ENCODE measurements at places on chromosomes 1 and 21. TPM values are rescaled to one million over a fixed set of nuclear protein-coding genes. Genes with fewer than 3 reads are reported as not detected.

DNA sequence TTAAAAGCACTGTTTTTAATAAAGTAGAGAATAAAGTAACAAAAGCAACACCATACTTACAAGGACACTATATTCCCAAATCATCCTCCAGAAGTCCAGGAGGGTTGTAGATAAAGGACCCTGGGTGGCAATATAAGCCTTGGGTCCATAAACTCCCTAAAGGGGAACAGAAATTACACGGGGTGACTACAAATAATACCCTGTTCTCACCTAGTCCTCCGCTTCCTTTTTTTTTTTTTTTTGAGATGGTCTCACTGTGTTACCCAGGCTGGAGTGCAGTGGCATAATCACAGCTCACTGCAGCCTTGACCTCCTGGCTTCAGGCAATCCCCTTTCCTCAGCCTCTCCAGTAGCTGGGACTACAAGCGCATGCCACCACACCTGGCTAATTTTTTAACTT, 13.1 kb downstream of the PTPN22 start:
- DNase-seq, result no peak

DNA sequence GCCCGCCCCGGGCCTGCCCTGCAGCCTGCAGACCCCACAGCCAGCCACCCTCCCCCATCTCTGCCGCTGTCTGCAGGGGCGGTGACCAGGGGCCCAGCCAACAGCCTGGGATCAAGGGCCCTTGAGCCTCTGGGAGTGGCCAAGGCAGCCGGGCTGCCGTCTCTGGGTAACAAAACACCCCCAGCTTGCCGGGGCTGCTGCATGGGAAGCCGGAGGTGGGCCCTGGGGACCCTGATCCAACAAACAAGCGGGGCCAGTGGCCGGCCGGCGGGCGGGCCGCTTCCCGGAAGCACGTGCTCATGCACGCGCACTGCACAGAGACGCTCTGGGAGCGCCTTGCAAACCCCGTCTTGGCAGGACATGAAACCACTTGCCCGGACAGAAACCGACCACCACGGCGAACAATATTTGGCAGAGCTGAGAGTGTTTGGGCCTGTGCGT, 13.2 kb downstream of the MEGF6 start:
- DNase-seq, result peak; percentile 65

The OLFM3 gene
- not detected for total RNA-seq

DNA sequence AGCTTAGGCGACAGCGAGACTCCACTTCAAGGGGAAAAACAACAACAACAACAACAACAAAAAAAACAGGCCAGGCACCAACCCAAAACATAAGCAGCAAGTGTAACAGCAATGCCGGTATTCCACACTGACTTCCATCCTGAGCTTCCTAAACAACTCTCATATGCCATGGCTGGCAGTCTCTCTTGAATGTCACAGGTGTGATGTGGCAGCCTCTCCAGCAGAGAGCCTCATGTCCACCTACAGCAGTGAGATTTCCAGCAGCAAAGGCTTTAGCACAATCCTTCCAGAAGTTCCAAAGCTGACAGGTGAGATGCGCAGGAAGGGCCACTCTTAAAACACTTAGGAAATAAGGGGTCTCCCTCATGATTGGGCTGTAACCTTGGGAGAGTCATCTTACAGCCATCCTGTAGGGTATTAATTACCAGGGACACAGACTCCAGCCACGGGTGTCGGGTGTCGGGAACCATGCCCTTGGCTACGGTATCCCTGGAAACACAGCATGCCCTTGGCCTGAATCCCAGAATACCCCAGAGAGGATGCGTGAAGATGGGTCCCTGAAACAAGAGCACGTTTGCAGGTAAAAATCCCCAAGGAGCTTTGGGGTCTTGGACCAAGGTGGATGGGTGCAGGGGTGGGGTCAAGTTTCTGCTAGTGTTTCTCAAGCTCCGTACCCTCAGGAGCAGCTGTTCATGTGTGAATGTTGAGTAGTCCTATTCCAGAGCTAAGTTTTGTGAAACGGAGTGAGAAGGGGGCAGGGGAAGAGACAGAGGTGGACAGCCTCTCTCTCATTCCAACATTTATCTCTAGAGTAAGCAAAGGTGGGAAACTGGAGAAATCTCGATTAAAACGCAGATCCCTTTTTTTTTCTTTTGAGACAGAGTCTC, 31.4 kb downstream of the CLSTN1 start:
- DNase-seq, result no peak

GRCh38 chr1:51946300-51946699, 44.2 kb downstream of the RAB3B start:
- no peak for DNase-seq

DNA sequence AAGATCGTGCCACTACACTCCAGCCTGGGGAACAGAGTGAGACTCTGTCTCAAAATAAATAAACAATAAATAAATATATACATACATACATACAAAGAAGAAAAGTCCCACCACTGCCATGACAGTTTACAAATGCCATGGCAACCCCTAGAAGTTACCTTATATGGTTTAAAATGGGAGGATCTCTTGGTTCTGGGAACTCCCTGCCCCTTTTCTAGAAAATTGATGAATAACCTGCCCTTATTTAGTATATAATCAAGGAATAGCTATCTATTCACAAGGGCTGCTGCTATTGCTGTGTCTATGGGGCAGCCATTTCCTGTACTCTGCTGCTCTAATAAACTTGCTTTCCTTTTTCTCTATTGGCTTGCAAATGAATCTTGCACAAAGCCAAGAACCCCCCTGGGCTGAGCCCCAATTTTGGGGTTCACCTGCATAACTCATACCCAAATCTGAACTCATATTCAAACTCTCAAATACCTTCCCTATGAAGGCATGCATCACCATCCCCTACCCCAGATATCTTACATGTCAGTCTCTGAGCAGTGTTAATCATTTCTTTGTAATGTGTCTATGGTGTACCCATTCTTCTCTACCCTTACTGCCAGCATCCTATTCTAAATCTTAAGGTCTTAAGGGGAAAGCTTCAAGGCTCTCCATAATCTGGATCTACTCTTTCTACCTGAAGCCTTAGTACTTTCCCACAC, 9.0 kb downstream of the GON4L start:
- no peak for DNase-seq

The XCL1 gene
- not detected for total RNA-seq

DNA sequence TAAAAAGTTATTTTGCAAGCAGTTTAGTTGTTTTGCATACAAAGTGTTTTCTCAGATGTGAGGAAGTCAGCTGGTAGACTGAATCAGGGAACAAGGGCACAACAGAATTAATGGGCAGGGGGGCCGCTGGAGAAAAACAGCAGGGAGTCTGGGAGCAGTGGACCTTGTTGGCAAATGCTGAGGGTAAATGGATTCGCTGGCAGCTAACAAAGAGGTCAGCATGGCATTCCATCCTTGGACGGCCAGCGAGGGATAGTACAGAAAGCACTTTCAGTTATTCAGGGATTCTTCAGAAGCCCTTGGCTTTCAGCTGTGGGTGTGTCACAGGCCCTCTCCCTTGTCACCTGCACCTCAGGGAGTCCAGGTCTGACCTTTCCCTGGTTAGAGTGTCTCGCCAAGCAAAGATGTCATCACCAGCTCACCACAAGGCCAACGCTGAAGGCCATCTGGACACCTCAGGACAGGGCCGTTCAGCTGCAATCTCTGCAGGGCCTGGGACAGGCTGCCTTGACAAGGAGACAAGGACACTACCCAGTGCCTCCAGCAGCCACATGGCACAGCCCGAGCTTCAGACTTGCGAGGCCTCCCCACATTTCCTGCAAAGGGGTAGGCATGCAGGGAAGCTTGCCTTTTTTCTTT, 90.4 kb downstream of the KCNN3 start:
- DNase-seq, result no peak

The FNDC5 gene
- total RNA-seq, result 1.7 TPM

DNA sequence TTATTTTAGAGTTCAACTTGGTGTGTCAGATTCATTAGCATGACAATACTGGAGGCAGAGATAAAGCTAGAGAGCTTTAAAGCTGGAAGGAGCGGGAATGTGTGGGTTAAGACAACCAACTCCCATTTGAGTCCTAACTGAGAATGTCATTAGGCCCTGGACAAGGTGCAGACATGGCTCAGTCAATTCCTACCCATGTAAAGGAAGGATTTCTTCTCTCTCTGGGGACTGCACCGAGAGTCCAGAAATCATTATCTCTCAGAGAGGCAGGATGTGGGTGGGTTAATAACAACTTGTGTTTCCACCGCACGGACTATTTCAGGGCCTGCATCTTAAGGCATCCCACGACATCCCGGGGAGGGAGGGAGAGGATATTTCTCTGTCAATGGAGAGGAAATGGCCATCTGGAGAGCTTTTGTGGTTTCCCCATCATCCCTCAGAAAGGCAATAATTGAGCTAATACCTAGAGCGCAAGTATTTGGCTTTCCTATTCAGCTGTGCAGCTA, 46.7 kb upstream of the SARS1 start:
- DNase-seq, result no peak

- no peak for DNase-seq
Measured at GRCh38 chr1:15441247-15441646, 3.0 kb downstream of the CTRC start.

DNA sequence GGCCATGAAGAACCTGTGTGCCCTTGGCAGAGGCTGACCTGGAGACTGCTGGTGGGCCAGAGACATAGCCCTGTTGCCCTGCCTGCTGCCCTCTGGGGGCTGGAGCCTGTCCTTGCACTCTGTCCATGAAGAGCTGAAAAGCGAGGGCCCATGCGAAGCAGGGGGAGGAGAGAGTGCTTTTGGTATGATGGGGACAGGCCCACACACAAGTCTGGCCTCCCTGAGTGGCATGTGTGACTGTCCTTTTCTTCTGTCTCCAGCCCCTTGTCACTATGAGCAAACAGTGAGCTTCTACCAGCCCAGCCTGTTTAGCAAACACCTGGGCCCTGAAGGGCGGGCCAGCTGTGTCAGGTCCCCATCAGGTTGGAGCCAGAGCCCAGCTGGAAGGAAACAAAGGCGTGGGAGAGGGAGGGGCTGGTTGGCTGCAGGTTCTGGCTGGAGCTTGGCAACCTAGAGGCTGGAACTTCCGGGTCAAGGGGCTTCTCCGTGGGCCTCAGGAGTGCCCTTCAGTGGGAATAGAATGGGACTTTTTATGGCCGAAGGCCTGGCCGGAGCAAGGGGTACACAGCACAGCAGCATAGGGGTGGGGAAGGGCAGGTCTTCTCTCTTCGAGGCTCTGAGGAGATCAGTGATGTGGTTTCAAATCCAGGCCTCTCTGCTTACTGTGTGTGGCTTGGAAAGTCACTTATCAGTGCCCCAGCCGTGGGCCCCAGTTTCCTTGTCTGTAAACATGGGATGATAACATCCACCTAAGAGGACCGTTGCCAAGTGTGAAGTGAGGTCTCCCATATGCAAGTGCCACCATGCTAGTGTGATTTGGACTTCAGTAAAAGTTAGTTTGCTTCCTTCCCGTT, 14.3 kb downstream of the QSOX1 start:
- DNase-seq, result peak; percentile 81

GRCh38 chr1:26352338-26352679, 1.6 kb downstream of the CRYBG2 start:
- DNase-seq, result no peak

- no peak for DNase-seq
Measured at GRCh38 chr1:67652800-67653199, 32.2 kb upstream of the GADD45A start.

GRCh38 chr21:34148419-34148804, 75.0 kb downstream of the MRPS6 start:
- DNase-seq, result no peak

The HSD3B1 gene
- 0.75 TPM for total RNA-seq

The OR6N1 gene
- not detected for total RNA-seq

The TAS1R1 gene
- total RNA-seq, result not detected

- no peak for DNase-seq
Measured at GRCh38 chr1:104105465-104105864, 355.8 kb downstream of the AMY1C start.

The ELK4 gene
- 88.7 TPM for total RNA-seq

GRCh38 chr1:154749078-154749760, 120.9 kb downstream of the KCNN3 start:
- DNase-seq, result no peak
